D721Med (cell line): ENCODE measurements at places on chromosomes 7 and 10.

GRCh38 chr10:124142960-124143359 is 49.6 kb upstream of the CHST15 start:
- no peak for DNase-seq

GRCh38 chr7:84450772-84451171 is 256.2 kb upstream of the SEMA3A start:
- no peak for DNase-seq

- no peak for DNase-seq
Observed at GRCh38 chr7:131621652-131622051, 65.2 kb upstream of the PODXL start.

DNA sequence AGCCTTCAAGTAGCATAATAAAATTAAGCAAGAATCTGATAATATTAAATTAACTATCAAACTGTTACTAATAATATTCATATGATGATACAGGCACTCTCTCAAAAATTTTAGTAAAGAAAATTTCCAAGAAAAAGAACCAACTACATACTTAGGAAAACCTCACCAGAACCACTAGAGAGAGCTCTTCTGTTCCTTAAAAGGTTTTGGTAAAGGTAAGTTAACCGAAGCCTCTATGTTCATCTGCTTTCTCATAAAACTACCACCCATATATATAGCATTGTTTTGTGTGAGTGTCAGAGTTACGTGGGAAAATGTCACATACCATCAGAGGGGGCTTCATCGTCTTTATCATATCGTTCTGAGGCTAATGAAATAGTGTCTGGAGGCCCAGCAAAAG is 20.7 kb downstream of the SKAP2 start:
- DNase-seq = no peak
